ENCODE measurements at places on chromosomes 1 and 21.

GRCh38 chr1:224266105-224266914 lies 63.7 kb downstream of the NVL start:
- no peak for DNase-seq

GRCh38 chr1:94538243-94538827 lies 3.2 kb downstream of the F3 start:
- no peak for DNase-seq

DNA sequence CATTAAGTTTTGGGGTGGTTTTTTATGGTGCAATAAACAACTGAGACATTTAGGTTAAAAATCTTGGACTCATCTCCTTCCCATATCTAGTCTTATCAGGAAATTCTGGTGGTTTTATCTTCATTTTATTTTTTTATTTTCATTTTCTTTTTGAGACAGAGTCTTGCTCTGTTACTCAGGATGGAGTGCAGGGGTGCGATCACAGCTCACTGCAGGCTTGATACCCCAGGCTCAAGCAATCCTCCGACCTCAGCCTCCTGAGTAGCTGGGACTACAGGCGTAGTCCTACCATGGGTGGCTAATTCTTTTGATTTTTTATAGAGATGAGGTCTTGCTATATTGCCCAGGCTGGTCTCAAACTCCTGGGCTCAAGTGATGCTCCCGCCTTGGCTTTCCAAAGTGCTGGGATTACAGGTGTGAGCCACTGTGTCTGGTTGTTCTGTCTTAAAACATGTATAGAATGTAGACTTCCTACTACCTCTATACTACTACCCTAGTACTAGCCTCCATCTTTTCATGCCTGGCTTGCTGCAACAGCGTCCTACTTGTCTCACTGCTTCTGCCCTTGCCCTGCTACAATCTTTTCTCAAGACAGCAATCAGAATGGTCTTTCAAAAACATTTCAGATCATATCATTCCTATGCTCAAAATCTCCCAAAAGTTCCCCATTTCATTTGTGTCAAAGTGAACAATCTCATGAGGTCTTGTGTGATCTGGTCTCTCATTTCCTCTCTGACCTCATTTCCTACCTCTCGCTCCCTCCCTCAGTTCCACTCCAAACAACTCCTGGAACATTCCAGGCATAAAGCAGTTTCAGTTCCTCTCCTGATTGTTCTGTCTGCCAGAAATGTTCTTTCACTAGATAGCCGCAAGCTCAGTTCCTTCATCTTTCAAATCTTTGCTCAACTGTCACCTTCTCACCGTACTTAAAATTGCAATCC lies 5.9 kb upstream of the FCGR2A start:
- no peak for DNase-seq

- DNase-seq, result no peak
Observed at GRCh38 chr1:54559111-54559548, 11.1 kb downstream of the ACOT11 start.

DNA sequence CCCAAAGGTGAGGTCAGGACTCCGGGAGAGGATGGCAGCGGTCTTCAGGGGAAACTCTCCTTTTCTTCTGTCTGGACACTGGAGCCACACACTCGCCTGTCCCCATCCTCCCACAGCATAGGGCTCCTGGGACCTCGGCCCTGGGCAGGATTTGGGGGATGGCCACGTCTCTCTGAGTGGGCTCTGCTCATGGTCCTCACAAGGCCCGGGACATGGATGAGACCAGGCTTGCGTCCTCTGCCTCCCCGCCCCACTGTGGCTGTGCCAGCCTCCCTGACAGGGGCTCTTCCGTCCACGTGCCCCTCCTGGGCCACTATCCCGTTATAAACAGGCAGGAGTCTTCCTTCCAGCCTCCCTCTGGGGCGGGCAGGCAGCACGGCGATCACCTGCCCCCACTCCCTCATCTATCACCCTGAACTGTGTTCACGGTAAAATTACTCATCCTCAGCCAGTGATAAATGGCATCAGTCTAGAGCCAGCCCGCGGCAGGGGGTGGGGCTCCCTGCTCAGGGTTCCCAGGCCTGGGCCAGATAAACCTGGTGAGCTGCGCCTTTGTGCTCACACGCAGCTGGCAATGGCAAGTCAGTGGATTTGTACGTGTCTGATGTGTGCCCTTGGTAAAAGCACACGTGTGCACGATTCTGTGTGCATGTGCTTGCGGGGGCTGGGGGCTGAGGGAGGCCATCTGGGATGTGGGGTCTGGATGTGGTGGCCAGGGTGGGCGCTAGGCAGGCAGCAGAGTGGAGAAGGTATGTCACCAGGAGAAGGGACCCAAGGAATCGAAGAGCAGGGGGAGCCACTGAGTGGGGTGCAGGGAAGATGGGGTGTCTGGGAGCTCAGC lies 12.6 kb upstream of the SAMD11 start:
- no peak for DNase-seq

- no peak for DNase-seq
Observed at GRCh38 chr1:225940385-225941151, 452 bp downstream of the LEFTY2 start.

GRCh38 chr1:165068741-165069140 lies 287.8 kb downstream of the LMX1A start:
- no peak for DNase-seq

DNA sequence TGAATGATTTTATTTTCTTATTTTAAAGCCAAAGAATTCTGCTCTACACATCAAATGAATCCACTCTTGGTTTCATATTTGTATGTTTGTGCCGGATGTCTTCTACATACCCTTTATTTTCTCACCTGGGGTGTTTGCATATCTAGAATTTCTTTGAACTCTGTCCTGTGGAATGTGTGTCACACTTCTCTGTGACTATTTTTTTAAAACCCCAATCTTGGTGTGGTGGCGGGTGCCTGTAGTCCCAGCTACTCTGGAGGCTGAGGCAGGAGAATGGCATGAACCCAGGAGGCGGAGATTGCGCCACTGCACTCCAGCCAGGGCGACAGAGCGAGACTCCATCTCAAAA lies 35.4 kb downstream of the CENPF start:
- no peak for DNase-seq

GRCh38 chr1:12166834-12167492 lies at the start of gene TNFRSF1B:
TNFRSF1B (plus strand) TSS chr1:12166991; CDS start chr1:12167092, 101 bp downstream.
- peak; percentile 67 for DNase-seq

DNA sequence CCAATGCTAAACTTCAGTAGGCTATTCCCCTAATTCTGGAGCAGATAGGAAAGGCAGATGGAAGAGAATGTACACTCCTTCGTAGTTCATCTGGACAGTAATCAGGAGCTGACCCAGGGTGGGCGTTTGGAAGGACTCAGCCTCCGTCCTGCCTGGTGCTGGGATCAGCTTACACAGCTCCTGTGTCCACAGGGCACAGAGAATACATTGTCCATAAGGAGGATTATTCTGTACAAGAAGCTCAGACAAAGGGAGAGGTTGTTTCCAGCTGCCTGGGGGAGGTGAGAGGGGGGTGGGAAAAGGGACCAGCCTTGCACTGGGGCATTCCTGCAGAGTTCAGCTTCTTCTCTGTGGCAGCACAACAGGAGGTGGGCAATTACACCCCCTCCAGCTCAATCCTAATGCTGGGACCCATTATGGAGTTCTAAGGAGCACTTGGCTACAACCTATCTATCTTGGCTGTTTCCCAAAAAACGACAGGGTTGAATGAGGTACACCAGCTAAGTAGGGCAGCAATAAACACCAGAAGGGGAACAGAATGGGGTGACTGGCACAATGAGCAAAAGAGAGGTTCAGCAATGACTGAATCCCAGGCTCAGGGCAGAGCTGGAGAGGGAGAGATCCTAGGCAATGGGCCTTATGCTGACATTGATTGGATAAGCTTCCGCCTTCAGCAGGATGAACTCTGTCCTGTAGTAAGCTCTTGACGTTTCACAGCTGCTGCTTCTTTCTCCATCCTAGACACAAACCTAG lies 7.4 kb downstream of the MED8 start:
- no peak for DNase-seq

DNA sequence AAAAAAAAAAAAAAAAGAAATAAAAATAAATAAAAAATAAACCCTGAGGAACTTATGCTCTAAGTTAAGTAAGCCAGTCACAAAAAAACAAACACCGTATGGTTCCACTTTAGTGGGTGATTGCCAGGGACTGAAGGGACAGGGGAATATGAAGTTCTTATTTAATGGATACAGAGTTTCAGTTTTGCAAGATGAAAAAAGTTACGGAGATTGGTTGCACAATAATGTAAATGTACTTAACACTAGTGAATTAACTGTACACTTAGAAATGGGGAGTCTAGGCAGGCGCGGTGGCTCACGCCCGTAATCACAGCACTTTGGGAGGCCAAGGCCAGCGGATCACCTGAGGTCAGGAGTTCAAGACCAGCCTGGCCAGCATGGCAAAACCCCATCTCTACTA lies 111.4 kb downstream of the ASH1L start:
- no peak for DNase-seq

DNA sequence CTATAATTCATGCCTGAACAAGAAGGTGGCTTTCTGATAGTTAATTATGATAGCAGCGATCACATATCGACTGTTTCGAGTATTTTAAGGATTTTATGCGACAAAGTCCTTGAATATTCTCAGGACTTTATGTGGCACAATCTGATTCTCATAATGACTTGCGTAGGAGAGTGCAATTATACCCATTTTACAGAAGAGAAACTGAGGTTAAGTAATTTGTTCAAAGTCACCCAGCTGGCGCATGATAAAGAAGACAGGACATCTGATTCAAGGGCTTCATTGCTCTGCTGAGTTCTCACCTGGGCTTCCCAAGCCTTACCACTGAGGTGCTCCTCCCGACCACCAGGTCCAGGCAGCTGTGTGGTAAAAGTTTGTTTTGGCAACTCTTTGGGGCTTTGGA lies 1.8 kb downstream of the CRCT1 start:
- no peak for DNase-seq

GRCh38 chr21:40331804-40332203 lies 464.6 kb downstream of the PCP4 start:
- DNase-seq, result no peak

DNA sequence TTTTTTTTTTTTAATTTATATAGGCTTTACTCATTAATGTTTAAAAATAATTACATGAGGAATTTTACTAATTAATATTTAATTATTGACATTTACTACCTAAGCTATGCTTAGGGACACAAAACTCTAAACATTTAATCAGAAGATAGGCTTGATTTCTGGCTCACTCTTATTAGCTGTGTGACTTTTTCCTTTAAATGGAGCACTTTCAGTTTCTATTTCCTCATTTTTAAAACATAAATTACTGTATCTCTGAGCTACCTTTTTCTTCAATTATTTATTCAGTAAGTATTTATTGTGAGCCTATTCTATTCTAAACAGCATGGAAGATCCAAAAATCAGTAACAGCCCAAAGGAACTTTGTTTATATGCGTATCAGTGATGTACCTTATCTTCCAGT lies 40.5 kb downstream of the MAP3K7CL start:
- DNase-seq, result no peak

DNA sequence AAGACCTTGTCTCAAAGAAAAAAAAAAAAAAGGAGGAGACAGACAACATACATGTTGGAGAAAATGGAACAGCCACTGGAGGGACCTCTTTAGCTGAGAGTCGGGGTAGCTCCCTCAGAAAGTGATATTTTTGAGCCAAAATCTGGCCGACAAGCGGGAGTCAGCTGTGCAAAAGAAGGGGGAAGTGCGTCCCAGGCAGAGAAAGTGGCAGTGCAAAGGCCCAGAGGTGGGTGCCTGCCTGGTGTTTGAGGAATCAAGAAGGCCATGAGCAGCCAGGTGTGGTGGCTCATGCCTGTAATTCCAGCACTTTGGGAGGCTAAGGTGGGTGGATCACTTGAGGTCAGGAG lies 6.1 kb upstream of the CROCC start:
- DNase-seq, result no peak

GRCh38 chr1:45686015-45686287 lies 382 bp downstream of the GPBP1L1 start:
- DNase-seq, result peak; percentile 56

- DNase-seq, result peak; percentile 50
Observed at GRCh38 chr1:22105611-22106207, 37.2 kb downstream of the WNT4 start.

- peak; percentile 66 for DNase-seq
Observed at GRCh38 chr1:85297855-85298629, 21.6 kb upstream of the BCL10 start.

GRCh38 chr1:198465201-198466144 lies 75.0 kb downstream of the ATP6V1G3 start:
- DNase-seq, result peak; percentile 57

GRCh38 chr1:112806090-112806642 lies 91.0 kb upstream of the PPM1J start:
- no peak for DNase-seq

GRCh38 chr1:2528016-2528415 lies 1.6 kb upstream of the PANK4 start:
- no peak for DNase-seq

DNA sequence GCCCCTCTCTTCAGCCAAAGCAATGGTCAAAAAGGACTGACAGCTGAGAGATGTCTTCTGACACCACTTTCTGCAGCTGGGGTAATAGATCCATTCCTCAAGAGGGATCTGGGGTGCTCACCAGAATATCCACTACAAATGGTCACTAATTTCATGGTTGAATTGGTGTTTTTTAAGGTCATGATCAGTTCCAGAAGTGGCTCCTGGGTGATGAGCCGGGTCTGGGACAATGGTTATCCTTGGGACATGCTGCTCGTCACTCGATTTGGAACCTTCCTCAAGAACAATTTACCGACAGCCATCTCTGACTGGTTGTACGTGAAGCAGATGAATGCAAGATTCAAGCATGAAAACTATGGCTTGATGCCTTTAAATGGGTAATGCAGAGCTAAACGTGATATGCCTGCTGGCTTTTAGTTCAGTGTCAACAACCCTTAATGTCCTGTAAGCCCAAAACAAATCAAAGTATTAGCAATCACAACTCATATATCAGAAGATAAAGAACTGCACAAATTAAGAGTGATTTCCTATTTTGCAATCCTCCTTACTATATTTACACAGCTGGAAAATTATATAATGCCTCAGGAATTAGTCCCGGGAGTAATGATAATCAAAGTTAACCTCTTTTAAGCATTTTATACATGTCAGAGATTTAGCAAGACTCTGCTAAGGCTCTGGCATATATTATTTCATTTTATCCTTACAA lies 20.1 kb downstream of the FMO3 start:
- DNase-seq, result no peak

- peak; percentile 38 for DNase-seq
Observed at GRCh38 chr1:43836267-43836951, 97.2 kb upstream of the ARTN start.

- no peak for DNase-seq
Observed at GRCh38 chr1:7687411-7687810, 83.7 kb upstream of the VAMP3 start.

DNA sequence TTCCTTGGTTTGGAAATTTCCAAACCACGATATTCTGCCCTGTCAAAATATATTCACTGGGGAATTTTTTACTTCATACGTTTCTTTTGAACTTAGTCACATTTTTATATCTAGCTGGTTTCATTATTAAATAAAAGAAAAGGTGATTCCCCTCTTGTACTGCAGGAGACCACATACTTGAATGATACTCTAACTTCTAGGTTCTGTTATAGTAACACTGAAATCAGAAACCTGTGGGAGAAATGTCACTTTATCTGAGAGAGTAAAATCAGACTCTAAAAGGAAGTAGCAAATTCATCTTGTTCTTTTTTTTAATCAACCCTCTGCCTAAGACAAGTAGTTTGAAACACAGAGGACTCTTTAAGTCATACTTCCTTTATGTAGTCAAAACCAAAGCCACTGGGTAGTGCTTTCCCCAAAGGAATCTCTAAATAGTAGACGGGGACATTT lies 34.4 kb downstream of the MRPL39 start:
- DNase-seq, result peak; percentile 53
